Stimulated activated effector memory CD8-positive, alpha-beta T cell treated with anti-CD3 and anti-CD28 coated beads, Interleukin-12 subunit alpha, Interleukin-12 subunit beta, amount 100 ng/mL, for 72 hours (primary cell): ENCODE measurements at places on chromosomes 7 and 10.

- DNase-seq = no peak
Observed at GRCh38 chr7:128281605-128282380, 40.7 kb downstream of the LEP start.

DNA sequence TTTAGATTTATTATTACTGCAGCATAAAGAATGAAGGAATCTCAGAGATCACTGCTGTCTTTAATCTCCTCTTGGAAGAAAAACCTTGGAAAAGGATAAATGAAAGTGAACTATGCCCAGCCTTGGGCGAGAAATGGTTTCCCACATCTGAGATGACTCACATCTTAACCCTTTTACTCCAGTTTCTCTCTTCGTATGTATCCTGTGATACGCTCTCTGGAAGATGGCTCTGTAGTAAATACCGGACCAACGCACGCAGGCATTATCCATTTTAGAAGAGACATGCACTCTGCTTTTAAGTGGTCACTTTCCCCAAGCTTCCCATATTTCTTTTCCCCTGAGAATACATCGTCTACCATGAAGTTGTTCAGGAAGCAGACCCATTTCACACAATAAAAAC is 207.3 kb upstream of the BMPER start:
- DNase-seq = no peak

DNA sequence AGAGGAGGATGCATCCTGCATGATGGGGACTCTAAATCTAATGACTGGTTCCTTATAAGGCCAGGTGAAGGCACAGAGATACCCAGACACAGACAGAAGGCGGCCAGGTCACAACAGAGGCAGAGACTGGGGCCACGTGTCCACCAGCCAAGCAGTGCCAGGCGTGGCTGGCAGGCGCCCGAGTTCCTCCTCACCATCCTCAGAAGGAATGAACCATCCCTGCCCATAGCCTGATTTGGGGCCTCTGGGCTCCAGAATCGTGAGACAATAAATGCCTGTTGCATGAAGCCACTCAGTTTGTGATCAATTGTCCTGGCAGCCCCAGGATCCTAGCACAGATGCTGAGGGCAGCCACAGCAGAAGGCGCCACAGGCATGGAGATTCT is 69.0 kb upstream of the TNRC18 start:
- no peak for DNase-seq

- DNase-seq = no peak
Observed at GRCh38 chr7:138208864-138209263, 132.6 kb downstream of the AKR1D1 start.

GRCh38 chr7:125695626-125696025 is 766.0 kb upstream of the POT1 start:
- no peak for DNase-seq

DNA sequence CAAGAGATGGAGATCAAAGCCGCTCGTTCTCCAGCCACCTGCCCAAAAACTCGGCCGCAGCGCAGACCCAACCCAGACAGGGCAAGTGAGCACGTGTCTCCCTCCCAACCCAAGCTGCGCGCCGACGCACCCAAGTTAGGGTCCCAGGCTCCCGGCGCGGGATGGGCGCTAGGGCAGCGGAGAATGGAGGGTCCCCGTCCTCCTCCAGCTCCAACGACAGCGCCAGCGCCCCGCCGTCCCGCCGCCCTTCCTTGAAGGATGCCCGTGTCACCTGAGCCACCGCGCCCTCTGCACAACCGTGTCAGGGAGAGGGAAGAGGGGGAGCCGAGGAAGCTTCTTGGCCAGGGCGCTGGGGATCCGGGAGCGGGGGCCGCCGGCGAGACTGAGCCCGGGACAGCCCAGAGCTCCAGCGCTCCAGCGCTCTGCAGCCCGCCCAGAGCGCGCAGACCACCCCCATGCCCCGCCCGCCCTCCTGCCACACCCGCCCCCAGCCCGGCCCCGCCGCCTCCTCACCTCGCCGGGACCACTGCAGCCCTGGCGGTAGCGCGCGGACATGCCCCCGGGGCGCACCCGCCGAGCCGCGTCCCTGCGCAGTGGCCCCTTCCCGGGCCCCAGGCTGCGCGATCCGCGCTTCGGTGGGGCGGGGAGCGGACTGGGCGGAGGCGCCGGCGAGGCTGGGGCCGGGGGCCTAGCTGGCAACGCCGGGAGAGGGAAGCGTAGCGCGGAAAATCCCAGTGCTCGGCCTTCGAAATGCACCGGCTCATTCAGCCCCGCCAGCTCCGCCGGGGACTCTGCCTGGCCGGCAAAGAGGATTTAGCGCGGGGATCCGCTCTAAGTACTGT is at the start of gene SLC16A12:
Gene SLC16A12 (minus strand): TSS at position 424 of the 842 bp plus-strand sequence. CDS start 73,016 bp downstream, outside the sequence.
- DNase-seq = no peak

DNA sequence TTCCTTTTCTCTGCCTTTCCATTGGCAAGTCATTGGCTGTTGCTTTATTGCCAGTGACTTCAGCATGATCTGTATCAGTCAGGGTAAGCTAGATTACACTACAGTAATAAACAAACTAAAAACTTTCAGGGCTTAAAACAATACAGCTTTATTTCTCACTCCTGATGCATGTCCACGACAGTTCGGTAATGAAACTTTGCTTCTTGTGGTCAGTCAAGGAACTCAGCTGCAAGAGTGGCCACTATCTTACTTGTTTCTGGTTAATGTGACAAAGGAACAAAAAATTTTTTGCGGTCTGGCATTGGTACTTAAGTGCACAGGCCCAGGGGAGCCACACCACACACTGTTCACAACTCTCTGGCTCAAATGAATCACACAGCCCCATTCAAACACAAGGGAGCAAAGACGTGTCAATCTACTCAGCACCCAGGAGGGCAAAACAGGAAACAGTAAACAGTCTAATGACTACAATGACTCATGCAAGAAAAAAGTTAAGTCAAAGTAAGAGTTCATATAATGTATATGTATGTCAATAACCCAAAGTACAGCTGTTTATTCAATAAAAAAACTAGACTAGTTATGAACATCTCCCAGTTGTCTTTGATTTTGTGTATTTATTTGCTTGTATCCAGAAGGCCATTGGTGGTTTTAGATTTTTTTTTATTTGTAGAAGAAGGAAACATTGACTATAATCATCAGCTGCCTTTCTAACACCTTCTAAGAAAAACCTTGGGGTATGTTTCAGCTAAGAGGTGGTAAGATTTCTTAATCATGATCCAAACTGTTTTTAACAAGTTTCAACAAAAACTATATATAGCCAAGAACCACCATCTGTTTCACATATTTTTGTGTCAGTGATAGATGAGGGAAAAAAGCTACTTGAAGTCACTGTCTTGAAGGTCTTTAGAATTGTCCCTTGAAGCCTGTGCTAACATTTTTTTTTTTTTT is 134.4 kb upstream of the FAM3C start:
- peak; percentile 48 for DNase-seq
